ENCODE measurements at places on chromosomes 5 and 9. TPM values are rescaled to one million over a fixed set of nuclear protein-coding genes. Genes with fewer than 3 reads are reported as not detected.

GRCh38 chr9:115250621-115251032 lies 132.7 kb upstream of the TNC start:
- DNase-seq, result peak; percentile 93

DNA sequence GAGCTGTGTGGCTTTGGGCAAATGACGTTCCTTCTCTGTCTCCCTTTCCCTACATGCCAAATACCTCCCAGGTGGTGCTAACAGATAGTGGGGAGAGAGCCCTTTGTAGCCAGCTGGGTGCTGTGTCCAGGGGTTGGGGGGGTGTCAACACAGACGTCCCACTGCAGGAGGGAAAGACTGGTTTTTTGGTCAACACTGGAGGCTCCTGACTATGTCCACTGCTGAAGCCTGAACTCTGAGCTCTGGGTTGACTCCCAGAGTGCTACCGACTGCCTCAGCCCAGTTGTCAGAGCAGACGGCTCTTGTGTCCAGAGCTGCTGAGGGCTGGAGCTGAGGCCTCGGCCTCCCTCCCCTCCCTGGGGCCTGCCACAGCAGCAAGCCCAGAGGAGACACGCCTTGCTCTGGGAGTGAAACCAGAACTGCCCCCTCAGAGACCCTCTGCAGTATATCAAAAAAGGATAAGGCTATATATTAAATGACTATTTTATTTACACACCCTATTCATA lies 14.8 kb upstream of the SLC25A51 start:
- no peak for DNase-seq

Gene ABL1
- 61.2 TPM for total RNA-seq

GRCh38 chr5:161314033-161314432 lies 232.5 kb downstream of the GABRB2 start:
- no peak for DNase-seq

DNA sequence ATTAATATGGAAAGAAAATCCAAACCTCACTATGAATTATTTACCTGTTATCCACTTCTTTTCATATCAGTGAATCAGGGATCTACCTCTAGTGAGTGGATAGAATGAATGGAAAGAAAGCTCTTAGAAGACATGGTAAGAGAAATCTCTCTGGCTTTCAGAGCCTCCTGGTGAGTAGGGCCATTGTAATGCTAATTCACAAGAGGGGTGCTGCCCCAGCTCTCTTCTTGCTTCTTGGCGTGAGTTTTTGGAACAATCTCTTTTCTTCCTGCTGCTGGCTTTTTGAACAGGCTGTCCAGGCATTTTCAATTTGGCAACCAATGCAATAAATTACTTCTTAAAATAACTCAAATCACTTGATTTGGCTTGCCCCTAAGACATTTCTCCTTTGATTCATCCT lies 49.9 kb upstream of the KCNN2 start:
- DNase-seq, result no peak

Gene HMHB1
- total RNA-seq, result not detected

DNA sequence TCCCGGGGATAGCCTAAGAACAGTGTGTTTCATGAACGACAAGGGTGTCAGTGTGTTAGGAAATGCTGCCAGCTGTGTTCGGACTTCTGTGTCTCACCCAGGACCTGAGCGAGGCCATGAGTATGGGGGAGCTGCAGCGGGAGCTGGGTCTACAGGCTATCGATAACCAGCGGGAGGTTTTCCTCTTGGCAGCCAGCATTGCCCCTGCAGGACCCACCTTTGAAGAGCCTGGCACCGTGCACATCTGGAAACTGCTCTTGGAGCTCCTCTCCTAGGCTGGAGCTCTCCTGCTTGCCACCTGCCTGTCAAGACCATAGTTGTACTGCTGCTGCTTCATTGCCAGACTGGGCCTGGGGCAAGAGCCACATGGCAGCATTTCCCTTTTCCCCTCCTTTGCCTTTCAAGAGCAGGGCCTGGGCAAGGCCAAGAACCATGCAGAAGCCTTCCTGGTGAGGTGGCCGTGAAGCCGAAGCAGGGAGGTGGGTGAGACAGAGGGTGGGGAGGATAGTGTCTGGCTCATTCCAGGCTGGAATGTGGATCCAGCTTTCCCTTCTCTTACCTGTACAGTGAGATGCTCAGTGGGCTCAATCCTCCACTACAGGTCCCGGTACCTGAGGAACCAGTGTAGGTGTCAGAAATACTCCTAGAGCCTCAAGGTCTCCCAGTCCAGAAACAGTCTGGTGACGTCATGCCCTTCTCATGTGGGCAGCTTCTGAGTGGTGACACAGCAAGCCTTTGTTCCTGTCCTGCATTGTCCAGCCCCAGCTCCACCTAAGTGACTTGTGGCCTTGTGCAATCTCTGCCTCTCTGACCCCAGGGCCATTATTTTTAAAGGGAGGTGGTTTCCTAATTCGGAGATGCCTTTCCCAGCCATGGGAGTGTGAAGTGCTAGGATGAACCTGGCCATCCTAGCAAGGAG lies 6.6 kb downstream of the ARL10 start:
- DNase-seq, result no peak
